ENCODE measurements at places on chromosomes 3 and 15.

- no peak for DNase-seq
Observed at GRCh38 chr3:59654123-59654479, 604.3 kb upstream of the CFAP20DC start.

GRCh38 chr3:193372783-193373182, 5.8 kb downstream of the ATP13A5 start:
- no peak for DNase-seq

- DNase-seq = no peak
Observed at GRCh38 chr3:25903371-25904129, 113.7 kb downstream of the OXSM start.

DNA sequence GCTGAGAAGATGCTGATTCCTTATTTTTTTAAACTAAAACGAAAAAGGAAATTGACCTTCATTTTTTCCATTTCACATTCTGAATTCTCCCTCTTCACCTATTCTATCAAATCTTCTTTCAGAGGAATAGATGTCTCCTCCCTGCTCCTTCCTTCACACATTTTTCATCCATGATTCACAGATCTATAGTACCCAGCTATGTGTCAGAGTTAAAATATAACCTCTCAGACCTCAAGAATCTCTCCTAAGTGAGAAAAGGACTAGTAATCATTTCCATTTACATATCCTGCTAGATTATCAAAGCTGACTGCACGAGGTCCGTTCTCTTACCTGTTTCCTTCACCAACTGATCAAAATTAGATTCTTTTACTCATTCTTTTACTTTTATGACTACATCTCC, 1297.6 kb upstream of the ALCAM start:
- DNase-seq = no peak

- no peak for DNase-seq
Observed at GRCh38 chr3:37571269-37571668, 290.4 kb upstream of the CTDSPL start.

- DNase-seq = no peak
Observed at GRCh38 chr3:131371688-131372066, 9.9 kb upstream of the NUDT16 start.

GRCh38 chr3:44280077-44280476, 38.4 kb downstream of the TOPAZ1 start:
- DNase-seq = no peak

DNA sequence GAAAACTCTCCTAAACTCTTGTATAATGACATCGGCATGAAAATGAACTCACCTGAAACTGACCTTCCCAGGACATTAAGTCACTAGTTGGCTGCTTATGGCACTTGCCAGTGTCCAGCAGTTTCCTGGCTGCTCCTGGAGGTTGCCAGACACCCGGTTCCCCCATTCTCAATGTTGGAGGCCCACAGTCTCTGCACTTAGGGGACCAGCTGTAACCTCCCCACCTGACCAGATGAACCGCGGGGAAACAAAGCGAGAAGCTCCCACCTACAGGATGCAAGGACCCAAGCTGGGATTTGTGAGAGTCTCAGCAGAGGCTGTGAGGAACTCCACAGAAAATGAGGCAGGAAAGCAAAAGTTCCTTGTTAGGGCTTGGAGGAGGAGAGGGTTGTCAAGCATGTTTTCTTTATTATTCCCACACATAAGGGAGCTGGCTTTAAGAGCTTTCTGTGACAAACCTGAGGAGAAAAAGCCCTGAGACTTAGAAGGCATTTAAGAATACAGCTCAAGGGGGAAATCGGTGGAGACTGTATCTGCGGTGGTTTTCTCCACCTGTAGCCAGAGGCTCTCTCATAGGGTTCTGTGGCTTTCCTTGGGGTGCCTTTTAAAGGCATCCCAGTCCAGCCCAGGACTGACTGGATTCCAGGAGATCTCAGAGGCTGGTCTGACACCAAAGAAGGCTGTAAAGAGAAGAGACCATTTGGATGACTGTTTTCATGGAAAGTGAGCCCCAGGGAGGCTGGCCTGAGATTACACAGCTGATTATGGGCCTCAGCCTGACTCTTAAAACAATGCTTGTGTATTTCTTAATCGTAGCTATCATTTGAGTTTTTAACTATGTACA, 4.6 kb downstream of the TPM1 start:
- no peak for DNase-seq

- peak; percentile 12 for DNase-seq
Observed at GRCh38 chr15:84982301-84982920, 755 bp downstream of the PDE8A start.

GRCh38 chr3:57078344-57078634, 17.8 kb downstream of the SPATA12 start:
- DNase-seq = no peak

- DNase-seq = no peak
Observed at GRCh38 chr3:126903521-126903920, 79.4 kb upstream of the PLXNA1 start.

- DNase-seq = no peak
Observed at GRCh38 chr3:42270561-42270960, 4.6 kb upstream of the CCK start.
